ENCODE measurements at places on chromosomes 11 and 22.

- DNase-seq = no peak
These were observed 17.3 kb downstream of the FLI1 start for GRCh38 chr11:128711136-128711535.

DNA sequence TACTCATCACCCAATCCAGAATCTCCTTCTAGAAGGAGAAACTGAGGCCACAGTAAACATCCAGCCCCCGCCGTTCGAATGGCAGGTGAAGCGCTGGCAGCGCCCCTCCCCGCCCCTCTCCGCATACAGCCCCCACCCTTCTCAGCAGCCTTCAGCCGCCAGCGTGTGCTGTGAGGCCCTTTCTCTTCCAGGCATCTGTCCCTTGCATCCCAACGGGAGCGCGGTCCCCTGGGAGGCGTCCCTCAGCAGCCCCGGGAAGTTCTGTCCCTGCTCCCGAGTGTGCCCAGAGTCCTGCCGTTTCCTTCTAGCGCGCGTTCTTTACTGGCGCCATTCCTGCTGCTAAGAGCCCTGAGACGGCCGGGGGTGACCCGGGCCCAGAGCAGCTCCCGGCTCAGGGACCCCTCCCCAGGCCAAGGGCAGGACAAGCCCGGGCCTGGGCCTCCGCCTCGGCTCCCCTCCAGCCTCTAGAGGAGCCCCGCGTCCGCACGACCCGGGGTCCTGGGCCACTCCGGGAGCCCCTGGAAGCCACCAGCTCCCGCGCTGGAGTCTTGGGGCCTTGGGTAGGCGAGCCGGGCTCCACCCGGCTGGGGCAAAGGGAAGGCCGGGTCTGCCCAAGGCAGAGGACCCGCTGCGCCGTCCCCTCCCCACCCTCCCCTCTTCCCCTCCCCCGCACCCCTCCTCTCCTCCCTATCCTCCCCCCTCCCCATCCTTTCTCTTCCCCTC lies 450.4 kb downstream of the OPCML start:
- DNase-seq = no peak

GRCh38 chr11:19237813-19238212 lies 2.9 kb downstream of the E2F8 start:
- DNase-seq = no peak

DNA sequence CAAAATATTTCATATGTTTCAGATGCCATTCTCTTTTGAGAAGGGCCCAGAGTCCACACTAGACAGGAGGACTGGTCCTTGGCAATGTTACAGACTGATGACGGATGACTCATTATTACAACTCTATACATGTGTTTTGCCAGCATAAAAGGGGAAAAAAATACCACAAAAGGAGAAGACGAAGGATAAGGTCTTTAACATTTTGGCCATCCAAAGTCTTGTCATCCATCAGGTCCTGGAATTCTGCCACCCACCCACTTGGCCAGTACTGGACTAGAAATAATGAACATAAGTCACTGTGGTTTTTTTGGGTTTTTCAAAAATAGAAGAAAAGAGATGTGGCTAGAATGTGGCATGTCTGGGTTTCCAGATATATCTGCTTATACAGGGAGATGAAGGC lies 57.7 kb upstream of the BDNF start:
- DNase-seq = no peak

- no peak for DNase-seq
These were observed 17.7 kb downstream of the XRCC6 start for GRCh38 chr22:41638748-41639147.

- no peak for DNase-seq
These were observed 29.6 kb upstream of the FIBIN start for GRCh38 chr11:26964339-26964738.

GRCh38 chr11:66412110-66412509 lies 8.7 kb upstream of the NPAS4 start:
- no peak for DNase-seq

GRCh38 chr11:37914859-37915258 lies 1316.8 kb upstream of the RAG2 start:
- no peak for DNase-seq

DNA sequence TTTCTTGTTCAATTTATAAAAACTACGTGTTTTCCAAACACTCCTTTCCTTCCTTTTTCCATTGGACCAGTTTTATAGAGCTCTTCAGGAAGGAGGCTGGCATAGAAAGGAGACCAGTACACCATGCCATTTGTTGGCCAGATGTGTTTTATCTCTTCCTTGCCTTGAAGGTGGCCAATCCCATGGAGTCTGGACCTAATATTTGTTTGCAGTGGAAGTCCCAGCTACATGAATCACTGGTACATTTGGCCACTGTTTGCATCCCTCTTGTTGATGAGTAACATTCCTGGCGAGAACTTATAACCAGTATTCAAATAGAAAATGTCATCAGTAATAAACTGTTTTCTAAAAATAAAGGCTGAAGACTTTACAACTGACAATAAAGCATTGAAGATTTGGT lies 110.2 kb downstream of the ANO3 start:
- DNase-seq = no peak

GRCh38 chr11:27194976-27195375 lies 154.4 kb downstream of the BBOX1 start:
- DNase-seq = no peak

GRCh38 chr11:72614381-72614780 lies 59.8 kb downstream of the PDE2A start:
- no peak for DNase-seq

- DNase-seq = no peak
These were observed 118.8 kb downstream of the NXPE2 start for GRCh38 chr11:114796954-114797721.

DNA sequence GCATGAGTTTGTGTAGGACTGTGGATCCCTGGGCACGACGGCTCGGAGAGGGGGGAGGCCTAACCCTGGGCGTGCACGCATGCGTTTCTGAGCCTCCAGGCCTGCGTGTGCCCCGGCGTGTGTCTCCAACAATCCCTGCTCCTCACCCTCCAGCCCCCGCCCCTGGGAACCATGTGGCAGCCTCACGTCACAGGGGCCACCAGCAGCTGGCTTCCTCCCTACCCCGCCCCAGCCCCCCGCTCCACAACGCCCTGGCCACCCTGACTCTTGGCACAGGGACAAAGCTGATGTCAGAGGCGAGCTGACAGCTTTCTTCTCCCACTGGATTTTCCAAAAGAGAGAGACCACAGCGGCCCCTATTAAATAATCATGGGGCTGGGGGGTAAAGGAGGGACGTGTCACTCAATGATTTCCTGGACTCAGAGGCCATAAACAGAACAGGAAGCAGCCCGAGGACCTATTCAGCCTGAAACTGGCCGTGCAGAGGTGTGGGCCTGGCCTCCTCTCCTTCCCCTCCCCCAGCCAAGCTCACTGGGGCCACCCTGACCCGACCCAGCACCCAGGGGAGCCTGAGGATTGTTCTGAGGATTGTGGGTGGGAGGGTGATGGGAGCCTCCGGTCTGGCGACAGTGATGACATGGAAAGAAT lies 6.8 kb upstream of the LIF start:
- no peak for DNase-seq

GRCh38 chr11:78748918-78749690 lies 174.4 kb upstream of the NARS2 start:
- no peak for DNase-seq

- DNase-seq = no peak
These were observed 900.7 kb downstream of the JRKL start for GRCh38 chr11:97290464-97291041.

DNA sequence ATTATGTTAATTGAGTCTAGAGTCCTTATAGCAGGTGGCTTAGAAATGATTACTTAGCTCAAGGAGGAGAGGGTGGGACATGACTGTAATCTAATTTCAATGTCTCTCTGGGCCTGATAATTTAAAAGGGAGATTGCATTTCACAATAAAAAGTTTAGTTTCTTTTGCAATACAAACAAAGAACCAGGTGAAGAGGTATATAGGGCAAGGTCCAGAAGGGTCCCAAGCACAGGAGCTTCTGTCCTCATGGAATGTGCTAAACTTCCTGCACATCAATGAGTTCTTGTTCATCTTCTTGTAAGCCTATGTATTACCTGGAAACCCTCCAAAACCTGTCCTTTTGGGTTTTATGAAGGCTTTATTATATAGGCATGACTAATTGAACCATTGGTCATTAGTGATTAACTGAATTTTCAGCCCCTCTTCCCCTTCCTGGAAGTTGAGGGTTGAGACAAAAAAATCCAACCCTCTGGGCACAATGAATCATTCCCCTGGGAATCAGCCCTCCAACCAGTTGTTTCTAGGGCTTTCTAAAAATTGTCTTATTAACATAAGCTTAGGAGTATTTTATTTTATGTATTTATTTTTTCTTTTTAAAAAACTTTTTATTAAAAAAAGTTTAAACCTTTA lies 37.6 kb downstream of the MS4A2 start:
- DNase-seq = no peak

DNA sequence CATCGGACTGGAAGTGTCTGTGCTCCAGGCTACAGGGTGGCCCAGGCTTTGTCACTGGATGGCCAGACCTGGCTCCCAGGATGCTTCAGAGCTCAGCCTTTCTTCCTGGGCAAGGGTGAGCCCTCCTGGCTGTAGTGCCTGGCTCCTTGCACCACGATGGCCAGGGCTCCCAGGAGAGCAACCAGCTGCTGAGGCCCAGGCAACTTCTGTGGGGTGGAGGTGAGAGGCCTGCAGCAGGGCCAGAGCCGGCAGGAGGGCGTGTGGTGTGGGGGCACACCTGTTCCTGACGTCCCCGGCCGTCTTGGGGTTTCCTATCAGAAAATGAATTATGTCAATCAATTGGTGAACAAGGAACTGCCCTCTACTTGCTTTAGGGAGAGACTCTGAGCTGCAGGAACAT lies 82.1 kb downstream of the DHCR7 start:
- no peak for DNase-seq

- DNase-seq = no peak
These were observed 39.7 kb downstream of the USP35 start for GRCh38 chr11:78228467-78228866.

GRCh38 chr22:46429325-46429853 lies 93.9 kb downstream of the TRMU start:
- DNase-seq = no peak

DNA sequence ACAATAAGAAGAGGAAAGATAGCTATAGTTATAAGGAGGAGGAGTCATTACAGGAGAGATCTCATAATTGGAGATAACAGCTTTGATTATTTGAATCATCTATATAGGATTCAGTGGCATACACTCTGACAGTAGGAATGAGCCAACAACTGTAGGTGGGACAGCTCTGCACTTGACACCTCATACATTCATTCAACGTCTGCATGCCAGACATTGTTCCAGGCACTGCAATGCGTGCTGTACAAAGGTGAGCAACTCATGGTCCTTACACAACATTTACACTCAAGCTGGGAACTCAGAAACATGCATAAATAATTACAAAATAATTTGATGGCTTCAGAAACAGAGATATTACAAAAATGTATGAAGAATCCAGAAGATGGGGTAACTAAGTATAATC lies 154.3 kb downstream of the MSANTD4 start:
- no peak for DNase-seq

- no peak for DNase-seq
These were observed 78.3 kb upstream of the RASSF10 start for GRCh38 chr11:12930850-12931249.

DNA sequence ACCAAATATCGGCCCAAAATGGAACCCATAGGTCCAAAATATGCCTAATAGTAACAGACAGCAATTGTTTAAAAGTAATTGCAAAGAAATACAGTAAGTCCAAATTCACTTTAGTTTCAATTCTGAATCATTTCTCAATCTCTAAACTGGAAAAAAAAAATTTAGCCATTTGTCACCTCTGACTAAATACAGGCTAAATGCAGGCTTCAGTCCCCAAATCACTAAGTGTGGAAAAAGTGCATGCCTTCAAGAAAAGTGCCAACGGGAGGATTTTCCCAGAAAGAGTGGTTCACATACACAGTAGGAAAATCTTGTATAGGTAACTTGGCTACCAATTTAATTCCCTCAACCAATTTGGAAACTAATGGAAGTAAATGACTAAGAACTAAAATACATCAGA lies 35.7 kb downstream of the SIK3 start:
- DNase-seq = no peak

- DNase-seq = no peak
These were observed 11.0 kb upstream of the PICK1 start for GRCh38 chr22:38046070-38046748.

DNA sequence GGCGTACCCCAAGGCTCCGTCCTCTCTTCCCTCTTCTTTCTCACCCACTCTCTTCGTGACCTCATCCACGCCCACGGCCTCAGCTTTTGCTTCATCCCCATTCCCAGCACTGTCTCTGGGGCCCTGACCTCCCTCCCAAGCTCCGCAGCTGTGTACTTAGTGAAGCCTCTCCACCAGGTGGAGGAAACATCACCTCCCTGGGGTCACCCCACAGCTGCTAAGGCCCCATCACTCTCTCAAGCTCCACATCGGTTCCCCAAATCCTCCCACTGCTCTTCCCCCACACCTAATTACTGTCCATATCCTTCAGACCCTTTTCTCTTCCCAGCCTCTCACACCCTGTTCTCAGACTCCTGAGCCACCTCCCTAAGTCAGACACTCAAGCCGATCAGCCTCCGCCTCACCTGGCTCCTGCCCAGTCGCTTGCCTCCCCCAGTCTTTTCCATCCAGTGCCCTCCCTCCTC lies 7.9 kb upstream of the SYT7 start:
- no peak for DNase-seq

GRCh38 chr11:104523611-104524010 lies 359.7 kb upstream of the PDGFD start:
- no peak for DNase-seq

GRCh38 chr11:8728563-8728962 lies 46.0 kb downstream of the RPL27A start:
- DNase-seq = no peak

GRCh38 chr22:23397613-23398567 lies 182.2 kb downstream of the IGLL1 start:
- DNase-seq = no peak

- DNase-seq = no peak
These were observed 84.9 kb downstream of the PRR5L start for GRCh38 chr11:36381015-36381360.

DNA sequence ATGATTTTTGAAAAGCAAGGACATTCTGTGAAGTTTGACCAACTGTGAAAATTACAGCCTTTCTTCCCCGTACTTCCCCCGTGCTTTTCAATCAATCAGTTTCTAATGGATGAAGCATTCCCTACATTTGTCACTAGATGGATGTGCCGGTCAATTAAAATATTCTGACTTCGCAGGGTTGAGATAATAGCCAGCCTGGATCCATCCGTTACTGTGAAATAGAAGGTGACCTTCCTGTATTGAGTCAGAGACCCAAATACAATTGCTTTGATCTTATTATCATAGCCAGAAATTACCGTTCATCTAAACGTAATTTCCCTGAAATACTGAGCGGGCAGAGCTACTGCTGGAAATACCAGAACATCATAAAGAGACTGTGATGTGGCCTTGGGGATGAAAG lies 21.1 kb upstream of the PARVB start:
- no peak for DNase-seq

DNA sequence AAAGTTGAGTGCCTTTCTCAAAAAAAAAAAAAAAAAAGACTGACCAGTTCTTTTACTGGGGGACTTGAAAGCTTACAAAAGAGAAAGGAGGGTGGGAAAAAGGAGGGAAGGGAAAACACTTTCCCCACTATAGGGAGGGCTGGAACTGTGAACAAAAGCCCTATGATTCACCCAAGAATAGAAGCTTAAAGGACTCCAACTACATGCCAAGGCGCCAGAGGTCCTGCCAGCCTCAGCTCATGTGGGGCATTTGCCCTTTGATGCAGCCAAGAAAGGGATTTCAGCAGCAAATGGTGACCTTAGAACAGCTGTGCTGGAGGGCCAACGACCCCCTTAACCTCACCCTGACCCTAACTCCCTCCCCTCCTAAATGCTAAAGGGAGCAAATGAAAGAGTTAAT lies 160.0 kb downstream of the NTM start:
- no peak for DNase-seq

- no peak for DNase-seq
These were observed 5.5 kb upstream of the DRG1 start for GRCh38 chr22:31393893-31394292.

- no peak for DNase-seq
These were observed 68.9 kb downstream of the CHST1 start for GRCh38 chr11:45596571-45596970.
